NCI-H774 (cell line): ENCODE measurements at places on chromosomes 1 and 21.

DNA sequence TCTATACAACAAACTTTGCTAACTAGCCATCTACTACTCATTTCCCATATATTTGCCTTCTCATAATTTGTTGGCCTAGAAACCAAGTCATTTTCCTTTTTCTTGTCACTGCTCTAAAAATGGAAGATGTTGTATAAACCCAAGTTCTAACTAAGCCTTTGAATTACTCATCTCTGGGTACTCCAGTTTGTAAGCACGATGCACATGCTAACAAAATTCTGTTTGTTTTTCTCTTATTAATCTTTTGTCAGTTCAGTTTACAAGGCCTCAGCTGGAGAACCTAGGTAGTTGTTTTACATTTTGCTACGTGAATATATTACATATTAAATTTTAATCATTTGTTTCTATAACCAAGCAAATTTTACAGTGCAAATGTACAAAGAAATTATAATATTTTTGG, 663.2 kb upstream of the RGS18 start:
- no peak for DNase-seq

DNA sequence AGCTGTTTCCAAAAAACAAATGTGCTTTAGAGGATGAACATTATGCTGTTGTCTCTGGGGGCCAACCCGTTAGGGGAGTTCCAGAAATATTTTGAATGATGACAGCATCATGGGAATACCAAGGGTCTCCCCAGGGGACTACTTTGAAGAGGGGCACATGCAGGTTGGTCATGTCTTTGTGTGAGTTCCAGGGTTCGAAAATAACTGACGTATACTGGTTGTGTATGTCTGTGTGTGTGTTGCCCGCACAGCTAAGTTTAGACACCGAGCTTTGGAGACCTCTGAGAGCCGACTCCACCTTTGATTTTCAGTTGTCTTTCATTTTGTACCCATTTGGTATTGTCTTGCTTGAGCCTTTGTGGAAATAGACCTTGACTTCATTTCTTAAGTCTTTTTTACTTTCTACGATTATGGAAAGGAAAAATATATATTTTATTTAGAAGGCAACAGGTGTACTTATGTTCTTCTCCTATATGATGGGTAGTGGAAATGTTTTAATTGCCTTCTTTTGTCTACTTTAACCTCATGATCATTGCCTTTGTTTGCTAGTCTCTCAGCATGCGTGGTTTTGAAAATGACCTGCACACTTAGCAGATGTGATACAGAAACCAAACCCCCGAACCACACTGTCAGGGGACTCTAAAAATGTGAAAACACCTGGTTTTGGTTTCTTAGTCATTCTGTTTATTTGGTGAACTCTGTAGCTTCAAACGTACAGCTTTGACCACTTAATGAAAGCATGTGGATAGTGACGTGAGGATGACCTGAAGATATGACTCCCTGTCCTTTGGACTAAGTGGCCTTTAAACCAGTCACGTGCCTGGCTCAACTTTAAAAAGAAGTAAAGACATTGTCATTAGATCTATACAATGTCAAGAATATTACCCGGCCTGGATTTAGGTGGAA, 56.5 kb downstream of the GALNT2 start:
- DNase-seq, result no peak

DNA sequence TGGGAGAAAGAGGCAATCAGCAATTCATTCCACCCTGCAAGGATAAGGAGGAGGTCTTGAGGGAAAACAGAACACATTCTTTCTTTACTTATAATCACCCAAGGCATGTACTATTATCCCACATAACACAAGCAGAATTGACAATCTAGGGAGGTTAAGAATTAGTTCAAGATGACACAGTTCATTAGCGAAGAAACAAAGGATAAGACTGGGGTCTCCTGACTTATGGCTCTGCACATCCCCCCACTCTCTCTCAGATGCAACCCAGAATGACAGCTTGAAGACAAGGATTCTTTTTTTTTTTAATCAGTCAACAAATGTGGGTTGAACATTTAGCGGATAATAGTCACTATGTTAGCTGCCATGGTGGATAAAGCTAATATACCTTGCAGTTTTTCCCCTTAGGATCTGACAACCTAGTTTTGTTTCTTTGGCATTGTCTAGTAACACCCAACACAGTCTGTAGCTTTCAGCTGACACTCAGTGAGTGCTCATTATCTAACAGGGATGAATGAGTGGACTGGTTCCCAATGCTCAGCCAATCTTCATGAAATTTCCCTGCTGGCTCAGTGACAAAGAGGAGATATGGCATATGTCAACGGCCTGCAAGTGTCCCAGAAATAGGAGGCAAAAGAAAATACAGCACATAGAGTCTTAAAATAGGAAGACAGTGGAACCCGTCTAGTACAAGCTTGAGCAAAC, 35.1 kb downstream of the RXRG start:
- DNase-seq, result no peak

DNA sequence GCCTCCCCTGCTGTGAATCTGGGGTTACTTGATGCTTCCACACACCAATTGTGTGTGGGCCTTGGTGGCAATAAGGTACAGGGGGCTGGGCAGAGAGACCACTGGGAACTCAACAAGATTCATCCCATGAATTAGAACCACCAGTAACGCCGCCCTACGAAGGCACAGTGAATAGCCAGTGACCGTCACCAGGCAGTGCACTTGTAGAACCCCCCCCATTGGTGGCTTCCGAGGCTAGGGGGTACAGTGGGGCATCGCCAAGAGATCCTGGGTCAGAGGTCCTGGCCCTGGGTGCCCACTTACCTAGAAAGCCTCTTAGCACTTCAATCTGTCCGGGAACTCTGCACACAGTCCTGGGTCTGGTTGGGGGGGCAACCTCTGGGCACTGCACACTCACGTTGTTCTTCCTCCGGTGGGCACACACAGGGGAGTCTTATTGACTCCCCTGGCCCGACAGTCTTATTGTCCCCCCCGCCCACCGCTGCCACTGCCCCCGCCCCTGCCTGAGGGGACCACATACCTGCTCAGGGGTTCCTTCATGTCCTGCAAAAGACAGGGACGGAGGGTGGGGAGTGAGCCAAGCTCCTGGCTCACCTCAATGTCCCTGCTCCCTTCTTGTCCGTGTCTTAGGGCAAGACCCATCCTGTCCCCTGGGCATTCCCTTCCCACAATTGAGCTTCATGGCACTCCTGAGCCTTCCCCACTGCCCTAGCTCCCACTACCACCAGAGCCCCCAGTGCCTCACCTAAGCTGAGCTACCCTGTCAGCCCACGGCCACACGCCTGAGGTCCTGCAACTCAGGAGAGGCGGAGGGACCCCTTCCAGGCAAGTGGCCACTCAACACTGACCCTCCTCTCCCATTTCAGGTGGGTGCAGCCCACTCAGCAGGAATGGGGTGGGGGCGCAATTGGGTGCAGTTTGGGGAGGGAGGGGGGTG, 2.5 kb upstream of the TRIM11 start:
- DNase-seq, result no peak

- DNase-seq, result no peak
Observed at GRCh38 chr1:205248793-205249601, 21.3 kb downstream of the TMCC2 start.

DNA sequence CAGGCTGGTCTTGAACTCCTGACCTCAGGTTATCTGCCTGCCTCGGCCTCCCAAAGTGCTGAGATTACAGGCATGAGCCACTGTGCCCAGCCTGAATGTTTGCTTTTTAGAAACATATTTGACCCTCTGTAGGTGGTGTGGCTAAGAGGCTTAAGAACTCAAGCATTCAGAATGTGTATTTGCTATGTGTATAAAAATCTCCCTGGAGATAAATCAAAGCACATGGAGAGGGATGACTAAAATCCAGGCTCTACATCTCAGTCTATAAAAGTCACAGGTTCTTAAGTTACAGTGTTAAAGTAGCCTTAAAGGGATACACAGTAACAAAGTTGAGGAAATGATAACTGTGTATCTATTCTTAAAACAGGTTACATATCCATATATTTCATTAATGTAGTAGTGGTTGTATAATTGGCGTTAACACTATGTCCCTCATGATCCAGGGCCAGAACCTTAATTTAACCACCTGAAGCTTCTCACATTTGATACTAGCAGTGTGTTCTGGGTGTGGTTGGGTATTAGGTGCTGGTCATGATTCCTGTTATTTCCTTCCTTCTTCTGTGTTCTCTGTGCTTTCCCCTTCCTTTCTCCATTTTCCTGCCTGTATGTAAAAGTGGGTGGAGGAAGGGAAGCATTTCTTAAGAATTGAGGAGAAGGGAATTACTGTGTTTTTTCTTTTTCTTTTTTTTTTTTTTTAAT, 16.2 kb downstream of the GIPC2 start:
- no peak for DNase-seq

DNA sequence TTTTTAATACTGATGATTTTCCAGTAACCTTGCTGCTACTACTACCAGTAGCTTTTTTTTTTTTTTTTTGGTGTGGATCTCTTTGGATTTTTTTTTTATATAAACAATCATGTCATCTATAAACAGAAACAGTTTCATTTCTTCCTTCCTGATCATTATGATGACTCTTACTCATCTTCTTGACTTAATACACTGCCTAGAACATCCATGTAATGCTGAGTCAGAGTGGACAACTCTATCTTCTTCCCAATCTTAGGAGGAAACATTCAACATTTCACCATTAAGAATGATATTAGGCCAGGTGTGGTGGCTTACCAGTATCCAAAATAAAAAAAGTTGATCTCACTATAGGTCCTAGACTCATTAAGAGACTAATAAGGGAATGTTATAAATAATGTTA, 69.1 kb downstream of the RUSC1 start:
- DNase-seq, result no peak

- DNase-seq, result no peak
Observed at GRCh38 chr1:221241592-221241991, 362.3 kb downstream of the HLX start.

DNA sequence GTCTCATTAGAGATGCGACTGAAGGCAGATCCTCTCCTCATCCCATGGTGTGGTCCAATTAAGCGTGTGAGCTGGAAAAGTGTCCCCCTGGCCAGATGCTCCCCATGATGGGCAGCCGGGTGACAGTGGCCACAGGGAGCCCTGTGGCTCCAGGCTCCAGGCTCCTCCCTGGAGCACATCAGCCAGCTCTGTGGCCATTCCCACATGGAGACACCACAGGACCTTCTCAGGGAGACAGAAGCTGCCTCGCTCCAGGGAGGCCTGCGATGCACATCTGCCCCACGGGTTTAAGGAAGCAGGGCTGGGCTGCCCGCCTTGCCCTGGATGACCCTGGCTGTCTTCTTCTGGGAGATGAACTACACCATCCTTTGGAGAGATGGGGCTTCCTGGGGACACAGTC, 99.9 kb upstream of the TLR5 start:
- DNase-seq, result no peak

GRCh38 chr1:233677690-233678354, 63.9 kb downstream of the KCNK1 start:
- DNase-seq, result no peak

GRCh38 chr1:1045129-1045528, 25.2 kb downstream of the AGRN start:
- DNase-seq, result no peak

DNA sequence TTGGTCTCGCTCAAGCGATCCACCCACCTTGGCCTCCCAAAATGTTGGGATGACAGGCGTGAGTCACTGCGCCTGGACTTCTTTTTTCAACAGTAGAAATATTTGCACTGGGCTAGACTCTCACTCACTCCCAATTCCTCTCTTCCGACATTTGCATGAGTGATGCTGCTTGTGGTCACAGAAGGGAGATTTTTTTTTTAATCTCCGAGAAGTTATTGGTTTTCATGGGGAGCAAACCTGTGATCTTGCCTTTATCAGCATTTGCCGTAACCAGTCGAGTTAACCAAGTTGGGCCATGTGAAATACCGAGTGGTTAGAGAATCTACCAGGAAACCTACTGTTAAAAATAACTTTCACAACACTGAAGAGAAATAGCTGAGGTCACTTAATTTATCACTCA, 21.1 kb downstream of the ERG start:
- no peak for DNase-seq

DNA sequence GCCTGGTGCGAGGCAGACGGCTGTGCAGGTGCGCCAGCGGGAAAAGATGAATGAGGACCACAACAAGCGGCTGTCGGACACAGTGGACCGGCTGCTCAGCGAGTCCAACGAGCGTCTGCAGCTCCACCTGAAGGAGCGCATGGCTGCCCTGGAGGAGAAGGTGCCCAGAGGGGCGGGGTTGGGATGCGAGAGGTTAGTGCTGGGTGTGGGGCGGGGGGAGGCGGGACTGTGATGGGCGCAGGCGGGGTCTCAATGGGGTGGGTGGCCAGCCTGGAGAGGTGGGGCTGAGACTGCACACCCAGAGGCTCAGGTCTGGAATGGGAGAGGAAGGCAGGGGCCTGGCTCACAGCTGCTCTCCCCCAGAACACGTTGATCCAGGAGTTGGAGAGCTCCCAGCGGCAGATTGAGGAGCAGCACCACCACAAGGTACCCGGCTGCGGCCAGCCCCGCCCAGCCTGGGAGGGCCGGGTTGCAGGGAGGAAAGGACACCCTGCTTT, 22.3 kb downstream of the PPFIA4 start:
- no peak for DNase-seq

DNA sequence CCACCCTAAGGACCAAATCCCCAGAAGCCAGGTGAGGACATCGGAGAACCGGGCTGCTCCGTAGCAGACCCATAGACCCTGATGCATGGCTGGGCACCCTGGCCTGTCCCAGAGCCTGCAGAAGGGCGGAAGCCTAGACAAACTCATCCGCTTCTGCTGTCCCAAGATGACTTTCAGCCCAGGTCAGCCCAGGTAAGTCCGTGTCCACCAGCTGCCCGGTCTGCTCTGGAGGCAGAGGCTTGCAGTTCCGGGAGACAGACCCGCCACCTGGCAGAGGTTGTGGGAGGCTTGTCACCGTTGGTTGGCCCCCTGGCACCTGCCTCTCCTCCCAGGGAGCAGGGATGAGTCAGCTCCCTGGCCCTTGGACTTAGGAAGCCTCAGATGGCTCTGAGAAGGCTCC, 22.8 kb upstream of the POFUT2 start:
- DNase-seq, result no peak

DNA sequence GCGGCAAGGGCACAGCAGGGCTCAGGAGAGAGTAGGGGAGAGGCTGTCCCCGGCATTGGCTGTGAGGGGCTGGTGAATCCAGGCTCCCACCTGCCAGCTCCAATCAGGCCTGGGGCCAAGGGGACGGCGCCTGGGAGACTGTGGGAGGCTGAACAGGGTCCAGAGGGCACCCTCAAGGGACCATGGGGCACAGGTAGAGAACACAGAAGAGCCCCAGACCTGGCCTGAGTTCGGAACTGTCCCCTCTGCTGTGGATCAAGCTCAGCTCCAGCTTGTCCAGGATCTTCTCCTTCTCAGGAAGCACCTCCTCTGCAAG, 67.0 kb downstream of the KCNAB2 start:
- DNase-seq, result no peak

- DNase-seq, result no peak
Observed at GRCh38 chr1:59081795-59082194, 215.1 kb upstream of the FGGY start.

GRCh38 chr1:168135921-168136708, 615 bp downstream of the GPR161 start:
- no peak for DNase-seq

DNA sequence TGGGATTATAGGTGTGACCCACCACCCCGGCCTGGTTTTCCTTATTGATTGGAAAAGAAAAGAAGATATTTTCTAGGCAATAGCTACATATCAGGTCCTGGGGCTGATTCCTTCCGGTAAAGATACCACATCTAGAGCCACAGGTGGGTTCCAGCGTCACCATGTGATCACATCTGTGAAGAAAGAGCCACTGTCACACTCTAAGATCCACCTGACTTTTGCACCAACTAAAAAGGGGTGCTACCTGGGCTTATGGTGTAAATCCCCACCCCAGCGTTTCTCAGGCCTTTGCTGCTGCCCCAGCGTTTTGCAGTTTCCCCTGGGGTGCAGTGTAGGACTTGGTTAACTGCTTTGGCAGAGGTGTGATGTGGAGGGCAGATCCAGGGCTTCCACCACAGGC, 22.3 kb upstream of the PDE9A start:
- DNase-seq, result no peak

GRCh38 chr1:54229281-54229891, 29.4 kb downstream of the MRPL37 start:
- DNase-seq, result no peak
